ENCODE measurements at places on chromosomes 1 and 21.

- no peak for DNase-seq
Observed at GRCh38 chr1:51942281-51942680, 48.2 kb downstream of the RAB3B start.

- DNase-seq = no peak
Observed at GRCh38 chr1:107695341-107695740, 269.6 kb downstream of the VAV3 start.

DNA sequence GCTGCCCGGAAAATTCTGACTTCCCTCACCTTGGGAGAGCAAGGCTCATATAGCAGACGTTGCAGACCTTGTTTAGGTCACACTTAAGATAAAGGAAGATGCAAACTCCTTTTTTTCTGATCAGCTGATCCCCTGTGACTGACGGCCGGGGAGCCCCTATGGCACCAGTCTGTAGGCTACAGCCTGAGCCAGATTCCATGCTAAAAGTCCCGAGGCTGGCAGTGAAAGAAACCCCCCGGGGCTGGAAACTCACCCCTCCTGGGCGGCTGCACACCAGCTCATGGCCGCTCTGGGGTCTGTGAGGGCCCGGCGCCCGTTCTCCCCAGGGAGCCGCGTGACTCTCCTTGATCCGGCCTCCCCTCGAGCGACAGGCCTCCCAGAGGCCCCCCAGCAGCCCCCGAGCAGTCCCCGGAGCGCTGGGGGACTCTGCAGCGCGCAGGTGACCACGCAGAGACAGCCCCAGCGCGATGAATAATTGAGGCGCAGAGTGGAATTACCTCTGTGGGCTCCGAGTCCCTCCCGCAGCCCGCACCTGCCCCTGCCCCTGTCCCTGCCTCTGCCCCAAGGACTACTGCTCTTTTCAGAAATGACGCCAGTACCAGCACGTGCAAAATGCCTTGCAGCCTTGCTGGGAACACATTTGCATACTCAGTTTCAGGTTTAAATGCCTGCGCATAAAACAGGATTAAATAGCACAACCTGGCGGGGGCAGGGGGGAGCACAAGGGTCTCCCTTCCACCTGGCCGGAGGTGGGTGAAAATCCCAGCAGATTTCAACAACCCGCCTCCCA, 62.6 kb upstream of the CLDN14 start:
- DNase-seq = no peak

GRCh38 chr1:245827301-245827700, 672.5 kb downstream of the KIF26B start:
- no peak for DNase-seq

DNA sequence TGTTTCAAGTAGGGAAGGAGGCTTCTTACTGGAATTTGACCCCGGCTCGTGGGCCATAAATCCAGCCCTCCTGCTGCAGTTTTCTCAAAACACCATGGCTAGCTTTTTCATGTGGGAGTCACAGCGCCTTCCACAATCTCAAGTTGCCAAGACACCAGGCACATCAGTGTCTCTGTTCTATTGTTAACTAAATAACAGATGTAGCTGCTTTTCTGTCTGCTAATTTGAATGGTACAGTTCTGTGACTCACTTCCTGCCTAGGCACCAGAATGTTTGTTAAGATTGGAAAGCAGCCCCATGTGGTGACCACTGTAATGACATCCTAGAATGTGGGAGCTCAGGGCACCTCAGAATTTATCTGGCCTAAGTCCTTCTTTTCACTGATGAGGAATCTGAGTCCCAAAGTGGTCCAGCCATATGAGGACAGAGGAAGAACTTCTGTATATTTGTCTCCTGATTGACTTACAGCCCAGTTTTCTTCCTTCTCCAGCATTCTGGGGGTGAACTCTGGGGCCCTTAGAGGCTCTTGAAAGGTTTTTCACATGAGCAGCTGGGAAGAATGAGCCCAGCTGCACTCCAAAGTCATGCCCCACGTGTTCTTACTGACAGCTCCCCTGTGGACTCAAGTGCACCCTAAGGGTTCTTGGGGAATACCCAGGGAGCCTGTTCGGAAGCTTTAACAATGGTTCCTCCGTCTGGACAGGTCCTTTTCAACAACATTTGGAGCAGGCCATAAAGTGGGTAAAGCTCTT, 27.5 kb downstream of the TRIM45 start:
- no peak for DNase-seq

GRCh38 chr1:18631496-18632217, 1.0 kb downstream of the PAX7 start:
- no peak for DNase-seq

- DNase-seq = no peak
Observed at GRCh38 chr1:150895618-150896017, 8.7 kb downstream of the CTXND2 start.

GRCh38 chr1:81254560-81254959, 546.2 kb upstream of the ADGRL2 start:
- no peak for DNase-seq

- DNase-seq = peak; percentile 76
Observed at GRCh38 chr1:212700892-212701819, 1.5 kb upstream of the BATF3 start.

GRCh38 chr1:154276797-154277196, 4.4 kb downstream of the HAX1 start:
- no peak for DNase-seq

- DNase-seq = no peak
Observed at GRCh38 chr1:3727042-3727824, 25.0 kb upstream of the CCDC27 start.

- DNase-seq = peak; percentile 77
Observed at GRCh38 chr1:206685334-206685768, 646 bp downstream of the MAPKAPK2 start.

- DNase-seq = peak; percentile 62
Observed at GRCh38 chr1:224433701-224434672, 610 bp downstream of the WDR26 start.

DNA sequence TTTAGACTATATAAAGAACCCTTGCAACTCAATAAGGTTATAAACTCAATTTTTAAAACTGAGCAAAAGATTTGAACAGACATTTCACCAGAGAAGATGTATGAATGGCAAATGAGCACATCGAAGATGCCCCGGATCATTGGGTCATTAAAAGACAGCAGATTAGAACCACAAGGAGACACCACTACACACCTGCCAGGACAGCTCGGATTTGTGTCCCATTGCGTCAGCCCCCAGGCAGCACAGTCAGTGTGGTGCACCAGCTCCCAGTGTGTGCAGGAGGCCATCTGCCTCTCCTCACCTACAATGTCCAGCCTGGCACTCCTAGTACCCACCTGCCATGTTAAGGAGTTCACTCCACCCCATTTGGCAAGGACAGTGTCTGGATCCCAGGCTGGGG, 61.1 kb upstream of the LRP8 start:
- DNase-seq = no peak

DNA sequence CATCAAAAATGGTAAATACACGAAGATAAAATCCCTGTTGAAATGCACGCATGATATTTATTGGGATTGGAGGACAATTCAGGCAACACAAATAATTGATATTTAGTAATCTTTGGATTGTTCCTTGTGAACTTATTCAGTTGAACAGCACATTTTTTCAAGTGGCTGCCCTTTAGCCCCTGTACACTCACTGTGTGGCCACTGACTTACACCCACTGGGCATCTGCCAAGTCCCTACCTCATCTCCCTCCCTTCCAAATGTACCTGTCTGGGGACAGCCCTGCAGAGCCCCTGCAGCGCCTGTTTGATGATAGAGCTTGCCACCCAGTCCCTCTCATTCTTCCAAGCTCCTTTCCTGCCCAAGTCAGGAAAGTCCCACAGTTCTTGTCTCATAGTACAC, 154.3 kb downstream of the GLUL start:
- DNase-seq = no peak

Data from right forelimb (tissue), 1 donor.